T-helper 22 cell (primary cell): ENCODE measurements at places on chromosomes 2 and 18.

- no peak for DNase-seq
Measured at GRCh38 chr2:20065885-20066602, 14.6 kb upstream of the LAPTM4A start.

DNA sequence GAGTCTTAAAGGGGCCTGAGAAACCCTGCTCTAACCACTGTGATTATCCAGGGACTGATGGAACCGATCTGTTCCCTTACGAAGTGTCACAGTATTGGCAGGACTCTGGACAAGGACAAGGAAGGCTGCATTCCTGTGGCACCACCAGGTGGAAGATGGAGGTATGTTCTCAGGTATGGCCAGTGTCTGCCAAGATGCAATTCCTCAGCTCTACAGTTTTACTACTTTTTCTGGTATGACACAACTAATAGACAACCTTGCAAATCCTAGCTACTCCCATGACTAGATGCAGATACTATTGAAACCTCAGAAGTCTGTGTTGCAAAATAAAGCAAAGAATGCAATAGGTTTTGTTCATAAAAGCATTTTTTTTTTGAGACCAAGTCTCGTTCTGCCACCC lies 14.6 kb downstream of the RAB31 start:
- no peak for DNase-seq

DNA sequence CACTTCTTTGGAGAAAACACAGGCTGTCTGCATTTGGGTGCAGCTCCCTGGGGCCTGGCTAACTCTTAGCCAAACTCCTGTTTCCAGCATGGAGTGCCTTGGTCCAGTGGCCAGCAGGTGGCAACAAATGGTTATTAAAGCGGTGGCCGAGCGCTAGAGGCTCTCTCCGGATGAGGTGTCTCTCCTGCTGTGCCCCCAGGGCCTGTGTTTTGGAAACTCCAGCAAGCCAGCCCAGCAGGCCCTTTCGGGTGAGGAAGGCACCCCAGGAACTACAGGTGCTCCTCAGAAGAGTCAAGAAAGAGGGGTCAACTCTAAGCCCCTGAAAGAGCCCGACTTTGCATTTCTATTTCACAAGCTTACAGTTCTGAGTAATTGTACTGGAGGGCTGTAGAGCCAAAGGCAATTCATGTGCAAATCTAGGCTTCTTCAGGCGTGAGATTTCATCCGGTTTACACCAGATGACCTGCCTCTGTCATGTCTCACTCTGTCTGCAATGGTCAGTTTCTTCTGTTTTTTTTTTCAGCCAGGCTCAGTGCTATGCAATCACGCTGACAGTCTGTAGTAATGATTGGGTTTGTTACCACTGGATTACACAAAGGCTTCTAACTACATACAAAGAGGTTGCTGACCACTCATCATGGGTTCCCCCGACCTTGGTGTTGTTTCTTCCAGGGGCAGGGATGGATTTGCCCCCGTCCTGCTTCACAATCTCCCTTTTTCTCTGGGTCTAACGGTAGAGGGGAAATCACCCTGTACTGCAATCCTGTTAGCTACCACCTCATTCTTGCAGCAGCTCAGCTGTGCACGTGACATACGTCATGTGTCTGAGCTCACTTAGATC lies 7.6 kb upstream of the CHRNA1 start:
- no peak for DNase-seq

DNA sequence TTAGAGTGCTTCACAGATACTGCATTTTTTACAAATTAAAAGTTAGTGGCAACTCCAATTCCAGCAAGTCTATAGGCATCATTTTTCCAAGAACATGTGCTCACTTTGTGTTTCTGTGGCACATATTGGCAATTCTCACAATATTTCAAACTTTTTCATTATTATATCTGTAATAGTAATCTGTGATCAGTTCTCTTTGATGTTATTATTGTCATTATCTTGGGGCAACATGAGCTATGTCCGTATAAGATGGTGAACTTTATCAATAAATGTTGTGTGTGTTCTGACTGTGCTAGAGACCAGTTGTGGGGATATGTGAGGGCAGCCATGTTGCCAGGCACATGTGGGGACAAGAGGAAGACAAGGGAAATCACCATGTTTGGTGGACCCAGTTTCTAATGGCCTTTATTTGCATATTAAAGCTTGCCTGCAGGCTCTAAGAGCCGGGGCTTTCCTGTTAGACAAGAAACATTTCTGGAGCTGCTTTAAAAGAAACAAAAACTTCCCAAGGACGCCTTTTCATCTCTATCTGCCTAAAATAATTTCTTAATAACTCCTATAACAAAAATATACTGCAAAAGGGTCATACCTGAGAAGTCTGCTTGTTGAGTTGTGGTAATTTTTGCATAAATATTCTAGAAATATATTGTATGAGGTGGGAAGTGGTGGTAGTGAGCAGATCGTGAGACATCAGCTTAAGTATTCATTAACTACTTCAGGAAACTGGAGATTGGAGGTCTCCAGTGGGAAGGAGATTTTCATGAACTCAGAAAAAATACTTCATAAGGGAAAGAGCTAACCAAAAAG lies 37.2 kb downstream of the KYNU start:
- no peak for DNase-seq

- DNase-seq, result no peak
Measured at GRCh38 chr2:237883951-237884446, 24.6 kb downstream of the RAMP1 start.

GRCh38 chr2:238274152-238274865 lies 14.1 kb downstream of the PER2 start:
- no peak for DNase-seq

- DNase-seq, result no peak
Measured at GRCh38 chr18:42045346-42045745, 90.3 kb downstream of the PIK3C3 start.

- no peak for DNase-seq
Measured at GRCh38 chr18:59878644-59879043, 21.2 kb upstream of the PMAIP1 start.
